Esophagus mucosa (tissue), 1 donor: ENCODE measurements at places on chromosomes 3 and 15.

DNA sequence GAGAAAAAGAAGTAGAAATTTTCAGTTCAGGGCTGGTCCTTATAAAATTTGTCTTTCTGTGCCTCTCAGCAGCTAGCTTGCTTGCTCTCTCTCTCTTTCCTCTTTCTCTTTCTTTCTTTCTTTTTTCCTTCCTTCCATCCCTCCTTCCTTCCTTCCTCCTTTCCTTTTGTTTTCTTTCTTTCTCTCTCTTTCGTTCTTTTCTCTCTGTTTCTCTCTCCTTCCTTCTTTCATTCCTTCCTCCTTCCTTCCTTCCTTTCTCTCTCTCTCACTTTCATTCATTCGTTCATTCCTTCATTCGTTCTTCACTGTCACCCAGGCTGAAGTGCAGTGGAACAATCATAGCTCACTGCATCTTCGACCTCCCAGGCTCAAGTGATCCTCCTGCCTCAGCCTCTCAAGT, 69.3 kb upstream of the CPOX start:
- ATAC-seq, result no peak

DNA sequence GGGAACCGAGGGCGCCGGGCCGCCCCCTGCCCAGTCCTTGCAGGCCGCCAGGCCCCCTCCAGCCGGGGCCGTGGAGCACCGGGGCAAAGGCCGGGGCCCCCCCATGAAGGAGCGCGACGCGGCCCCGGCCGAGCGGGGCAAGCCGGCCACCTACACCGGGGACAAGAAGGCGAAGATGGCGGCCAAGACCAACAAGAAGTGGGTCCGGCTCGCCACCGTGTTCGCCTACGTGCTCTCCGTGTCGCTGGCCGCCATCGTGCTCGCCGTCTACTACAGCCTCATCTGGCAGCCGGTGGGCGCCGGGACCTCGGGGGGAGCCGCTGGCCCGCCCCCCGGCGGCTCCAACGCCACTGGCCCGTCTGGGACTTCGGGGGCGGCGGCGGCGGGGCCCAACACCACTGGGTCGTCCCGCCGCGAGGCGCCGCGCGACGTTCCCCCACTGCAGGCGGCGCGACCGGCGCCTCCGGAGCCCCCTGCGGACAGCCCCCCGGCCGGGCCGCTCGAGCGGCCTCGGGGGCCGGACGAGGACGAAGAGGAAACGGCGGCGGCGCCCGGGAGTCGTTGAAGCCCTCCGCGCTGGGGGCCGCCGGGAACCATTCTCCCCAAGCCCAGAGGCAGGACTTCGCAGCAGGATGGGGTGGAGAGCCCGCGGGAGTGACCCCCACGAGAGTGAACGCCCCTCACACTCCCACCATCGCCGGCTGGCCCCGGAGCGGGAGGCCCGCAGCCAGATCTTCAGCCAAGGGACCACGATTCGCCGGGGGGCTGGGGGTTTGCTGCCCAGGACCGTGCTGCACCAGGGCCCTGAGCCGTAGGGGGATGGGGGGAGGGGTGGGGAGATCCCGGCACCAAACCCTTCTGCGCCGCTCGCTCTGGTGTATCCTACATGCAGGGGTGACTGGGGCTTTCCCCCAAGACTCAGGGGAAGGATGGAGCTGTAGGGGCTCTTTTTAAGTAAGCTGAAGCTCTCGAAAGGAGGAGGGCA, 753 bp downstream of the INAFM2 start:
- no peak for ATAC-seq

GRCh38 chr15:100734586-100734985, 132.2 kb downstream of the ASB7 start:
- ATAC-seq, result no peak

- ATAC-seq, result no peak
Measured at GRCh38 chr3:183883291-183884096, 1.2 kb downstream of the PARL start.

DNA sequence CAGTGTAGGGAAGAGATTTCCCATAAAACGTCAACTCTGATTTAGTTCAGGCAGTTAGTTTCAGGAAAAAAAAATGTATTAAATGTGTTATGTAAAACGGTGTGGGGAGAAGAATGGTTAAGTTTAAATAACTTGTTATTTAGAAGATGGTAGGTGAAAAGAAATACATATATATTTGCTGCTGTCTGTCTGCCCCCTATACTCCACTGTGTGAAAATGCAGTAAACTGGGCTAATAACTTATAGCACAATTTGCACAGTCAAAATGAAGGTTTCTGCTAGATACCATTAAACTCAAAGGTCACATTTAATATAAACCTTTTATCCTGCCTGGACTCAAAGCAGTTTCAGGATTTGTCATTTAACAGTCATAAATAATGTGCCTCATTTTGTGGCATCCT, 515.0 kb downstream of the FGF12 start:
- ATAC-seq, result no peak

DNA sequence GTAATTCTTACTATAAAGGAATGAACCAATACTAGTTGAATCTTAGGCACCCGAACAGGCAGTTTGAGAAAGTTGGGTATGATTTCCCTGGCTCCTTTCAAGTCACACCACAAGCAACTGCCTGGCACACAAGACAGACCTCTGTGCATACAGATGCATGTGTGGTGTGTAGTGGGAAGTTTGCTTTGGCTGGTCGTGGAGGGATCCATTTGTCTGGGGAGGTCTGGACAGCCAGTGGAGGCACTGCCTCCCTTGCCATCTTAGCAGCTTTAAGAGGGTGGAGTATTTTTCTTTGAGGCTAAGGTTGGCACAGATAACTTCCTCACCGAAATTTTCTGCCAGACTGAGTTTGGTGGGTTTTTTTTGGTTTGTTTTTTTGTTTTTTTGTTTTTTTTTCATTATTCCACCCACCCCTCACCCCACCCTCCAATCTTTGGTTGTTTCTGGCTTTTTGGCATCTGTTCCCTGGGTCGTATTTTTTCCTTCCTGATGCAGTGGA, 97.1 kb downstream of the TMEM212 start:
- ATAC-seq, result no peak

DNA sequence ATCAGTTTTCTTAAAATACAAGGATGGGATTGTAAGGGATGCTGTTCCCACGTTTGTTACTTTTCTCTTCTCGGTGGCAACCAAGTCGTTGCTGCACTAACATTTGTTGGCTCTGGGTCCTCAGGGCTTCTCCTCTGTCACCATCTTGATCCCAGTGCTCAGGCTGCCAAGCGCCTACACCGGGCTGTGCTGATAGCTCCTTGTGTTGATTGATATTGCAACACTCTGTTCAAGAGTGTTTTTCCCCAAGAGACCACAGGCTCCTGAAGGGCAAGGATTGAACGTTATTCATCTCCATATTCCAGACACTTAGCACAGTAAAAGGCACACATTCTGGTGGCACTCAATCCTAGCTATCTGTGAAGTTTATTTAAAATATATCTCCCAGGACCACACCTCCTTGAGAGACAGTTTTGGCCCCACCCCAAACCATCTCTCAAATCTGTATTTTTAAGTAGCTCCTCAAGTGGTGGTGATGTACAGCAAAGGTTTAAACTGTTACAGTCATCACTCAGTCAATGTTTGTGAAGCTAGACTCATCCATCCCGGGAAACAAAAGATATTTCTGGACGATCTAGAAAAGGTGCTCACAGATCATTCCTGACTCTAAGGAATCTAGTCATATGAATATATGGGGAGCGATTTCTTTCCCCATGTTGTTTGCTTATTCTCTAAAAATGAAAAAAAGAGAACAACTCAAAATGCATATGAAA, 38.5 kb upstream of the FOXP1 start:
- no peak for ATAC-seq

- no peak for ATAC-seq
Measured at GRCh38 chr3:11381563-11381962, 109.4 kb downstream of the ATG7 start.

DNA sequence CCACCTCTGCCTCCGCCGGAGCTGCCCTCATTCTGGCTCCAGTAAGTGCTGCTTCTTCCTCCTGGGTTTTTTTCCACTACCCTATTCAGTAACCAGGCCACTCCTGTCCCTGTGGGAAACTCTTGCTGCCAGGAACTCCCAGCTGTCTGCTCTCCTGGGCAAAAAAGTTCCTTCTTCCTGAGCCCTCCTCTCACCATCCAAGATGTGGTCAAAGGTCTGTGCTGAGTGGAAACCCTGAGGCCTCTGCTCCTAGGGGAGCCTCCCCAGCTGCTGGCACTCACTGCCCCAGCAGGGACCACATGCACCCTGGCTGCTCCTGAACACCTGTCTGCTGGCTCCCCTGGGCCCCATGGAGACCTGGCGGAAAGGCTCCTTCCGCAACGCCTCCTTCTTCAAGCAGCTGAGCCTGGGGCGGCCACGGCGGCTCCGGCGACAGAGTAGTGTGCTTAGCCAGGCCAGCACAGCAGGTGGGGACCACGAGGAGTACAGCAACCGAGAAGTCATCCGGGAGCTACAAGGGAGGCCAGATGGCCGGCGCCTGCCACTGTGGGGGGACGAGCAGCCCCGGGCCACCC, 454 bp downstream of the C15orf62 start:
- no peak for ATAC-seq

DNA sequence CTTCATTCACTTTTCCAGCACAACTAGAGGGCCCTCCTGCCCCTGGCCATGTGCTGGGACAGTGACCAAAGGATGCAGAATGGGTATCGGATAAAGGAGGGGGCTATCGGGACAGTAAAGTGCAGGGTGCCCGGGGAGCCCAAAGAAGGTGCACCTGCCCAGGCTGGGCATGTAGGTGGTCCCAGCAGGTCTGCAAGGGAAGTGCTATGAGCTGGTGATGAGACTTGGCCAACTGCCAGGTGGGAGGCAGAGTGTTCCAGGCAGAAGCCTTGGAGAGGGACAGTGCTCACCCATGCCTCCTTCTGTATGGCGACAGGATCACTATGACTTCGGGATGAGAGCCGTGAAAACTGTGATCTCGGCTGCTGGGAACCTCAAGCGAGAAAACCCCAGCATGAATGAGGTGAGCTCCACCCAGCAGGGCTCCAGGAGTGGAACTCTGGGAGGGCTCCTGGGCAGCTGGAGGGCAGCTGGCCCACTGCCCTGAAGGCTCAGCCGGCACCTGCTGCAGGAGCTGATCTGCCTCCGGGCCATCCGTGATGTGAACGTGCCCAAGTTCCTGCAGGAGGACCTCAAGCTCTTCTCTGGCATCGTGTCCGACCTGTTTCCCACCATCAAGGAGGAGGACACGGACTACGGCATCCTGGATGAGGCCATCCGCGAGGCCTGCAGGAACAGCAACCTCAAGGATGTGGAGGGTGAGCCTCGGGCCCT, 48.4 kb downstream of the DNAH1 start:
- ATAC-seq, result no peak

DNA sequence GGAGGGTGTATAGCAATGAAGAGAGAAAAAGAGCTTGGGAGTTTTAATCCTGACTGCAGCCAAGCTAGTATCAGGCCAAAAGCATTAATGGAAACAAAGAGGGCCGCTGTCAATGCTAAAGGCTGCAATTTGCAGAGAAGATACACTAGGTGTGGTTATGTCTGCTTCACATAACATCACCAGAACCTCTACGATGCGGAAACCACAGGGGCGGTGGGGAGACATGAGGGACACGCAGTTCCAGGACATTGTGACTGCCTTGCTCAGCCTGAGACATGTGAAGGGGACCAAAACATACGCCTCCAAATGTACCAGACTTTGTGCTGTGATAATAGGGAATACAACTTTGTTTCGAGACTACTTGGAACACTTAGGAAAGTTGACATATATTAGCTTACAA, 88.4 kb downstream of the APBA2 start:
- no peak for ATAC-seq

DNA sequence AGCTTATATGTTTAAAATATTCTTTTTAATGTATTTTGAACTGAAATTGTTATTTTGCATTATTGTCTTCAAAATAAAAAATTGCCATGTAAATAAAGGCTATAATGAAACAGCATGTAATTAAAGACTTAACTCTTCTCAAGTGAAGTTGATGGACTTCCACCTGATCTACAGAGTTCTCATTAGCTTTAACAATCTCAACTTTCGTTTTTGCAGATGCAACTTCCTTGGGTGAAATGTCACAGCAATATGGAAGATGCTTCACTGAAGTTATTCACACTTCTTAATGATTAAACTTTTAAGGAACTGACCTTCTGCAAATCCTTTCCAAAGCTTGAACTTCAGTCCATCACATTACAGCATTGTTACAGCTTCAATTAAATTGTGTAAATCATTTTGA, 63.6 kb downstream of the OSTN start:
- ATAC-seq, result no peak

DNA sequence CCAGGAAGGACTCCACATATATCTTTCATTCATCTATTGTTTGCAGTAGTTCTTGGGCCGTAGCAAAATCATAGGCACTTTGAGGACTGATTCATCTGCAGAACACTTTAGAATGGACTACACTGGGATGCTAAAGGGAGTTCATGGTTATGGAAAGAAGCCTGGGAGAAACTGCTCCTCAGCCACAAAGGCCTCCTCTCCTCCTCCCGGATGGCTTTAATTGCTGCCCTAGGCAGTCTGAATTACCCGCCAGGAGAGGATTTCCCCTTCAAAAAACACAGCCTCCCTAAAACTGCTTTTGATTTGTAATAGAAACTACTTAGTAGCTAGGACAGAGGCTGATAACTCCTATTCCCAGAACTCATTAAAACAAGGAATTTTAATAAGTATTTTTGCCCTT, 4.6 kb downstream of the TMEM266 start:
- ATAC-seq, result no peak

- no peak for ATAC-seq
Measured at GRCh38 chr3:165217739-165218138, 21.6 kb upstream of the SLITRK3 start.

GRCh38 chr3:143895805-143896204, 47.5 kb upstream of the SLC9A9 start:
- ATAC-seq, result no peak

DNA sequence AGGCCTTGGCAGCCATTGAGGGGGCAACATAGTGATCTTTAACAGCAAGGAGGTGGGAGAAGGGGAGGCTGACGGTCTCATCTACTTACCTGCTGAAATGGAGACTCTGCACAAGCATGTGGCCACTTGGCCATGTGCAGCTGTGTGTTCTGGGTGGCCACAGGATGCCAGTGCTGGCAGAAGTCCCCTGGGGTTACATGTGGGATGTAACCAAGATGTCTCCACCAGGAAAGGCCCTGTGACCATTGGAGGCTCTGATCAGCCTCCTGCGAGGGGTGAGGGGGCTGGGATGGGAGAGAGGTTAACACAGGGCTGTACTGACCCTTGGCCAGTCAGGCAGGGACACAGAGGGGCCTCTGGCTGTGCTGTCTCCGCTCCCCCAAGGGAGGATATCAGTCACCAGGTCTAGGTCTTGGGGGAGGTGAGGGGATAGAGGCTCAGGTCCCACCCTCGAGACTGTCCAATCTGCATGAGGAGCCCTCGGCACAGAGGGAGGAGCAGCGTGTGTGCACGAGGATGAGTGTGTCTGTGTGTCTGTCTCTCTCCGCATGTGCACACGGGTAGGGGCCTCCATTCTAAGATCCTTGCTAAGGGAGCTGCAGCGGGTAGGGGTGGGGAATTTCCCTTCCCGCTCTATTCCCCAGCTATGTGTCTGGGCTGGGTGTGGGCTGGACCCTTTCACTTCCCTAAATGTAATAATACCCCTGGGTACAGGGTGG, 19.5 kb downstream of the PRKCD start:
- peak; percentile 57 for ATAC-seq

- no peak for ATAC-seq
Measured at GRCh38 chr3:114569186-114569585, 275.4 kb downstream of the TIGIT start.
